A549 (cell line): ENCODE measurements at places on chromosomes 5 and 9. TPM values are rescaled to one million over a fixed set of nuclear protein-coding genes. Genes with fewer than 3 reads are reported as not detected.

KCNMB1 gene
- polyA plus RNA-seq = not detected in 3 replicates

ZNF454 gene
- not detected in 3 replicates for polyA plus RNA-seq

PPP2R2B gene
- polyA plus RNA-seq = 0.08 to 0.13 TPM in 2 of 3 replicates, not detected in the other

CATSPER3 gene
- 0.22 to 0.62 TPM (median 0.41 TPM) in 3 replicates for polyA plus RNA-seq

GRCh38 chr5:39604491-39604890, 179.7 kb upstream of the DAB2 start:
- no peak for DNase-seq

GRCh38 chr5:8598356-8598755, 729.4 kb downstream of the MTRR start:
- DNase-seq = no peak

GRCh38 chr5:61951295-61951694, 354.7 kb upstream of the KIF2A start:
- no peak for DNase-seq

GRCh38 chr5:99037668-99038067, 108.9 kb upstream of the CHD1 start:
- DNase-seq = no peak

DNA sequence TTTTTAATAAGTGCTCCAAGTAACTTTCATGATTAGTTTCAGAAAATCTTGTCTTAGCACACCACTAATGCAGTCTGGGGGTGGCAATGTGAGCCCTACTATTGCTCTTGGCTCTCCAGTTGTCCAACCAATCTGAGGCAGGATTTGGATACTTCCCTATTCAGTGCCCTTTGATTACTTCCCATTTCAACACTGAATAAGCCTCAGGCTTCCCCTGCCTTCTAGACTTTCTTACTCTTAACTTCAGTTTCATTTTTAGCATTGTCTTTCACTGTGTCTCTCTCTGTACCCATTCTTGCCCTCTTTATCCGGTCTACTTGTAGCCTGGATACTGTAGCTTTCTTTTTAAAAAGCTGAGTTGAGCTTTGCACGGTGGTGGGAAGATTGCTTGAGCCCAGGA, 186.1 kb downstream of the C9orf152 start:
- DNase-seq = no peak

- DNase-seq = no peak
Observed at GRCh38 chr9:28981711-28982110, 1408.4 kb upstream of the C9orf72 start.

DNA sequence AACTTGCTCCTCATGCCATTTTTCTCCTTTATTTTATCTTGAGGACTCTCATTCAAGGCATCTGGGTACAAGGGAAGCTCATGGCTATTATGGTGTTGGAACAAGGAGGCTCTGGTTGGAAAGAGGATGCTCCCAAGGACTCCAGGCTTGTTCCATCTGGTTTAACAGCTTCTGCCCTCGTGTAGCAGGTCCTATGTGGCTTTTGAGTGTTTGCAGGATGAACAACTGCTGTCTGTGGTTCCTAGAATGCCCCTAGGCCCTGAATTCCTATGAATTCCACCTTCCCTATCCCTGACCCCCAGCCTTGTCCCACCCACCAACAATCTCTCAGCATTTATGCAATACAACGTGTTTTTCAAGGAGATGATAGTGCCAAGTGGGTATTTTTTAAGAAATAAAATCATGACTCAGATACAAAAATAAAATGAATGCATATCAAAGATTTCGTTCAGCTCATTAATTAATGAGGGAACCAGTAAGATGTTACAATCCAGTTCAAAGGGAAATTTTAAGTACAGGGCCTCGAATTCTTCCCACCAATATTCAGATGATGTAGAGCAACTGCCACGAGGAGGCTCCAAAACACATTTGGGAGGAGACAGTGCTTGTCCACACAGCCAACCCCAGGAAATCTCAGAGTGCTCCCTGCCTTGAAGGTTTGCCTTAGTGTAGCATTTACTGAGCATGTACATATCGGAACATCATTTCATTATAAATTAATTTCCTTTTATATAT, 182.0 kb downstream of the MUSK start:
- no peak for DNase-seq

- no peak for DNase-seq
Observed at GRCh38 chr5:6715271-6715670, 2.0 kb downstream of the TENT4A start.

DNA sequence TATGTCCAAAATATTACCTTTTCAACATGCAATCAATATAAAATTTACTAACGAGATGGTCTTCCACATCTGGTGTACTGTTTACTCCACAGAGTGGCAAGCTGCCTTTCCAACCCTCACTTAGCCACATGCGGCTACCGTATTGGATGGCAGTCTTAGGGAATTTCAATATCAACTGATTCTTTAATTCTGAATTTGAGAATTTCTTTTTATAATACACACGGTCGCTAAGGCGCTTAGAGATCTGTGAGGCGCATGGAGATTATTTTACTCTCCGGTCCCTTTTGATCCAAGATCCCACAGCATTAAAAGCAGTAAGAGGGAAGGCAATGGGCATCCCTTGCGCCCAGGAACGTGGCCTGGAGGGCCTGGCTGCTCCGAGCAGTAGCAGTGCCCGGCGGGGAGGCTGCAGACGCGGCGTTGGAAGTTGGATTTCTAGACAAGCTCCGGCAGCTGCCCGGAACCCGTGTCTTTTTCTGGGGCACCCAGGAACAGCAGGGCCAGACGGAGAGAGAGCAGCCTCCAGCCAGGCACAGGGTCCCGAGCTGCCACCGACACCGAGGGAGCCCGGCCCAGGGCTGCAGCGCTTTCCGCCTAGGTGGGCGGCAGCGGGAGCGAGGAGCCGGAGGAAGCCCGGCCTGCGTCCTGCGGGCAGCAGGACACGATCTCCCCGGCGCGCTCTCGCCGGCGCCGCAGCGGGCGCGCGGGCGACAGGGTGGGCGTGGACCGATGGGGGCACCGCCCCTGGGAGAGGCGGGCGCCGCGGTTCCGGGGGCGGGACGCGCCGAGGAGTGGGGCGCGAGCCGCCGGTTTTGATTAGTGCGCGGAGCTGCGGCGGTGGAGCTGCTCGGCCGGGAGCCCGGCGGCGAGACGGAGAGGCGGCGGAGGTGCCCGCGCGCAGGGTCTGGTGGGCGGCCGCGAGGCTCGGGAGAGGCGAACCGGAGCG, at the start of gene UGCG:
TSS of gene UGCG (plus strand) at position 819 of the 946 bp plus-strand sequence. CDS start 402 bp downstream, outside the sequence.
- peak; percentile 79 for DNase-seq

DNA sequence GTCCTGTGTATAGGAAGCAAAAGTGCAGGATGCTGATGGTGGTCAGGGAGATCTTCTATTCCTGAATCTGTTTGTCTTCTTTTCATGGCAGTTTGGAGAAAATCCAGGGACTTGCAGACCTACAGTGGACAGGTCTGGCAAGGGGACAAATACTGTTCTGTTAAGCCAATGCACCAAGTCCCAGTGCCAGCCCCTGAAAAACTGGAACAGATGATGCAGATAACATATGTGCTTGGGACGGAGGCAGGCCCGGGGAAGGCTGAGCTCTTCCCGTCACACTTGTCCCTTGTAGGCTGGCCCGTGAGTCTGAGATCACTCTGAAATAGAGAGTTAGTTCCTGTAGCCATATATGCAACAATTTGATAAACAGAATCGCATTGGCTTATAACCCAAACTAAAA, 265.7 kb downstream of the MTRR start:
- DNase-seq = no peak

DNA sequence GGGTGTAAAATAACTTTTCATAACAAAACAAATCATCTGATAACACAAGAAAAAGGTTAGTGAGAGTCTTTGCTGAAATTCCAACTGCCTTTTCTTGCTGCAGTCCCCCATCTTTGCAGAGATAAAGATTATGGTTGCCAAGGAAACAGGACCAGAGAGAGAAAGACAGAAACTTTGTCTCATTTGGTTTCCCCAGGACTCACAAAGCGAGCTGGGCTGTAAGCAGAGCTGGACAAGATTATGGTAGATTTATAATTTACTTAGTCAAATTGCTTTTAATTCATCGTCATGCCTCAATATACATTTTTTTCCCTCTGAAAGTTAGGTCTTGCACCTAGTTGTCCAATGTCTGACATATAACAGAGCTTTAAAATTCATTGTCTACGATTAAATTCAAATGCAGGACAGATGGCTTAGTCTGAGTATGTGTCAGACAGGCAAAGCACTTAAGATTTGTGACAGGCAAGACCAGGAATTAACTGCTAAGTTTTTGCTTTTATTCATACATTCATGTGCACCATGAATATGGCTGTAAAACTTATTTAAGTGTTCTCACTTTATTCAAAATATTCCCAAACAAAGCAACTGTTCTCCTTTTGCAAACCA, 17.4 kb downstream of the ENC1 start:
- no peak for DNase-seq

- DNase-seq = no peak
Observed at GRCh38 chr9:136572828-136573625, 27.2 kb upstream of the NOTCH1 start.

DNA sequence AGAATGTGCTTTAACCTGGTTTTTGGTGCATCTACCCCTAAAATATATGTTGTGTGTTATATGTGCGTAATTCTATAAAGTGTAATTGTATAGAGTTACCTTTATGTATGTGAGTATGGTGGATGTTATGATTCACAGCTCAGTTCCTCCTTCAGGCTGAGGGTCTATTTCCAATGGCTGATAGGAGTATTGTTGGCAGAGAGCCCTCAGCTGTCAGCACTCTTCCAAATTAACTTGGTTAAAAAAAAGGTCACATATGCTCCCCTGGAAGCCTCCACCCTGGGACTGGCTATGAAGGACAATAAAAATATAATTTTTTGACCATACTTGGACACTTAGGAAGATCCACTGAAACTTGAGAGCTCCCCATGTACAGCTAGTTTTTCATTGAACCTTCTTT, 250.4 kb upstream of the CDH12 start:
- DNase-seq = no peak

- DNase-seq = no peak
Observed at GRCh38 chr5:175655411-175655810, 2.5 kb upstream of the HRH2 start.

DNA sequence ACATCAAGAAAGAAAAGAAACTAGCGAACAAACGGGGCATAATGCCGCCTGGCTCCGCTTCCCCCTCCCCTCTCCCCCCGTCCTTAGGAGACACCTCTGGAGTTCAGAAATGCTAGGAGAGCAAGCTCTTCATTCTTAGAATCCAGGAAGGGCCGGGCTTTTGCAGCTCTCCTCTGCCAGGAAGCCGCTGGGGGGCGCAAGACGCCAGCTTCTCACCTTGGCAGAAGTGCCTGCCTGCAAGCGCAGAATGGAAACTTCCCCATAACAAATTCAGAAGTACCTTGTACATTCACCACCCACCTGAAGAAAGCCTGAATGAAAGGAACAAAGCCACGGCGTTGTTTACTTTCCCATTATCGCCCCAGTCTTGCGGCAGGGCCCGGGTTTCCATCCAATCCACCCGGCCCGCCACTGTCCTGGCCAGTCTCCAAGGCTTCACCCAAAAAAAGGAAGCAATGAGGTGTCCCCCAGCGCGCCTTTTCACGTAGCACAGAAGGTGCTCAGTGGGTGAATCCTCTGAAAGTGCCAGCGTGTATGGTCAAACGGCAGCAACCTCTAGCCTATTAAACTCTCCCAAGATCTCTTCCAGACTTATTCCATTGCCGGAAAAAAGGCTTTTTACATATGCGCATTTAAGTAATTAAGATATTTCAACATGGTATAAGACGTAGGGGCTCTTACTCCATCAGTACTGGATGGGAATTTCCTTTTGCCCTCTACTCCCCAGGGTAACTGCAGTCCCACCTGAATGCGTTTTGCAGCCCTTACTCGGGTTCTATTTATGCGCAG, 1.6 kb upstream of the GADD45G start:
- peak; percentile 71 for DNase-seq

- no peak for DNase-seq
Observed at GRCh38 chr9:3479514-3480352, 46.1 kb downstream of the RFX3 start.

- peak; percentile 34 for DNase-seq
Observed at GRCh38 chr9:97046228-97046627, 7.3 kb upstream of the CTSV start.
